Tibial artery (tissue), 4 donors: ENCODE measurements at places on chromosomes 7 and 10.

GRCh38 chr10:1324903-1325302 lies 268.7 kb downstream of the WDR37 start:
- DNase-seq = no peak

GRCh38 chr7:88020953-88021665 lies 87.1 kb downstream of the ADAM22 start:
- no peak for DNase-seq

- no peak for DNase-seq
Observed at GRCh38 chr7:25187932-25188331, 40.4 kb downstream of the NPVF start.

DNA sequence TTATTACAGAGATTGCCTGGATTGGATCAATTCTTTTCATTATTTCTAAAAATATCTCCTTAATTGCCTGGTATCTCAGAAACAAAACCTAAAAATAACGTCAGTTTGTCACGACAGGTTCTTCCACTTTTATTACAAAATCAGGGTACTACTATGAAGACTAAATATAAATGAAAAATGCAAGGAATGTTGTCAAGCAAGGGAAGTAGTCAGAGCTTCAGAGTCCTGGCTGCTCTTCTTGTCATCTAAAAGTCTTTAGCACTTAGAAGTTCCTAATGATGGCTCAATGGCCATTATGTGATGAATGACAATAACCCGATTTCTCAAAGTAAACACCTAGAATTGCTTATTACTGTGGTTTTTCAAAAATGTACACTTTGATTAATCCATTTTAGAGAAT lies 192.2 kb downstream of the SEMA3A start:
- DNase-seq = no peak

DNA sequence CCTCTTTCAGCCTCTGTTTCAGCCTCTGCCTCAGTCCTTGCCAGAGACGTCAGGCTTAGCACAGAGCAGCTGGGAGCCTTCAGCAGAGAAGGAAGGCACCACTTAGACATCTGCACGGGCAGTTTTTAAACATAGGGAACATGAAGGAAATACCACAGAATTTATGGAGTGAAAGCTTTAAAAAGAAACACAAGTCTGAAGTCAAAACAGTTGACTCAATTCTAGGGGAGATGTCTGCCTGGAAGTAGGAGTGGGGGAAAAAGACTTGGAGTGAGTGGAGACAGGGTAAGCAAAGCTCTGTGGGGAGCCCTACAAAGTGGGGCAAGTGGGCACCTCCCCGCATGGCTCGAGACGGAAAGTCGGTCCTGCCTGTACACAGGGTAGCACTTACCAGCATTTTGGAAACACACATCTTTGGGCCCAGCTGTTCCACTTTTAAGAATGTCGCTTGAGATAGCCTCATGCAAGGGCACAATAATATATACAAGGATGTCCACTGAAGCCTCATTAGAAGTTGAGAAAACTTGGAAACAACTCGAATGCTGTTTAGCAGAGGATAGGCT lies 5.0 kb upstream of the TBXAS1 start:
- no peak for DNase-seq

DNA sequence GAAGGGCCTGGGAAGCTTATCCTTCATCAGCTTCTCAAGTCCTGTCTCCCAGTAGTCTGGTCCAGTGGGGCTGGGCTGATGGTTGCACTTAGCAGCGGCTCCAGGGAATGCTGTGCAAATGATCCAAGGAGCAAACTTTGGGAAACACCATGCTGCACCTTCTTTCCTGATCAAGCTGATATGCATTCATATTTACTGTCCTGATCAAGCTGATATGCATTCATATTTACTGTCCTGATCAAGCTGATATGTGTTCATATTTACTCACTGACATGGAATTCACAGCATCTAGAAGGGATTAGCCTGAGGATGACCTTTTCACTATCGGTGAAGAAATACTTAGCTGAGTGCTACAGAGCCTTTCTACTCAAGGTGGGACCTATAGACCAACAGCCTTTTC lies 330.7 kb downstream of the BMPER start:
- DNase-seq = no peak

DNA sequence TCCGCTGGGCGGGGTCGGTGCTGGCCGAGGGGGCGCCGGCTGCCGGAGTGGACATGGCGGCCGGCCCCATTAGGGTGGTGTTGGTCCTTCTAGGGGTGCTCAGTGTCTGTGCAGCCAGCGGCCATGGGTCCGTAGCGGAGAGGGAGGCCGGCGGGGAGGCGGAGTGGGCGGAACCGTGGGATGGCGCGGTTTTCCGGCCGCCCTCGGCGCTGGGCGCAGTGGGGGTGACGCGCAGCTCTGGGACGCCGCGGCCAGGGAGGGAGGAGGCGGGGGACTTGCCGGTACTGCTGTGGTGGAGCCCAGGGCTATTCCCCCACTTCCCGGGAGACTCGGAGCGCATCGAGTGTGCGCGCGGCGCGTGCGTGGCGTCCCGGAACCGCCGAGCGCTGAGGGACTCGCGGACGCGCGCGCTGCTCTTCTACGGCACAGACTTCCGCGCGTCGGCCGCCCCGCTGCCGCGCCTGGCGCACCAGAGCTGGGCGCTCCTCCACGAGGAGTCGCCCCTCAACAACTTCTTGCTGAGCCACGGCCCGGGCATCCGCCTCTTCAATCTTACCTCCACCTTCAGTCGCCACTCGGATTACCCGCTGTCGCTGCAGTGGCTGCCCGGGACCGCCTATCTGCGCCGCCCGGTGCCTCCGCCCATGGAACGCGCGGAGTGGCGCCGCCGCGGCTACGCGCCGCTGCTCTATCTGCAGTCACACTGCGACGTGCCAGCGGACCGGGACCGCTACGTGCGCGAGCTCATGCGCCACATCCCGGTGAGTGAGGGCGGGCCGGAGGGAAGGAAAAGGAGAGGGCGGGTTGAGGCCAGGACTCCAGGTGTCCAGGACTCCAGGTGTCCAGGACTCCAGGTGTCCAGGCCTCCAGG lies 9.3 kb upstream of the CHCHD1 start:
- peak; percentile 74 for DNase-seq

GRCh38 chr7:120931243-120931642 lies 19.3 kb upstream of the ING3 start:
- DNase-seq = no peak

DNA sequence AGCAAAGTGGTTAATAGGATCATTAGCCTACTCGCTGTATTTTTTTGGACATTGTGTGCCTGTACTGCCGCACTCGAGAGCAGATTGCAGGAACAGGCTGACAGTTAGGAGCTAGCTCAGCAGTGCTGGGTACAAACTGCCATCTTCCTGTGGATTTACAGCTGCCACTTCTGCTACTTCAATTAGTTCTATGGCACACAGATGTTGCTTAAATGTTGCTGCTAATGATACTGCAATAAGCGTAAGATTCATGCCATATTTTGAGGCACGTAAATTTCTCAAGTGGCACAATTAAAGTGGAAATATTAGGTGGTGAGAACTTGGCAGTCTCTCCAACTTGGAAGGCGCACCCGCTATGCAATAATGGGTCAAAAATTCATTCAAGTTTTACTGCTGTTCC lies 171.9 kb downstream of the EBF3 start:
- no peak for DNase-seq

GRCh38 chr10:77915319-77916105 lies 11.0 kb downstream of the DLG5 start:
- DNase-seq = no peak

- peak; percentile 44 for DNase-seq
Observed at GRCh38 chr7:140655511-140656408, 15.1 kb upstream of the DENND2A start.

- peak; percentile 53 for DNase-seq
Observed at GRCh38 chr10:103442031-103442461, 10.1 kb downstream of the CALHM2 start.

DNA sequence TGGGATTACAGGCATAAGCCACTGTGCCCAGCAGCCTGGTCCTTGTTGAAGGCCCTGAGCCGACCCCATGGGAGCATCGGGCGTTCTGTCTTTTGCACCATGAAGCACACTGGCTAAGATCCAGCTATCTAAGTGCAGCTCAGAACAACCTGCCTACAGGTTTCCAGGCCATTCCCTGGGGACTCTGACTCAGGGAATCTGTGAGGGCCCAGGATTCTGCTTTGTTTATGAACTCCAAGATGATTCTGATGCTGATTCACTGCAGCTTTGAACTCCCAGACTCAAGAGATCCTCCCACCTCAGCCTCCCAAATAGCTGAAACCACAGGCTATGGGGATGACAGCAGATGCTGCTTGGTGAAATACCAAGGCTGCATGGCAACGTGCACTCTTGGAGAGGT lies 30.2 kb downstream of the NPTX2 start:
- DNase-seq = no peak

DNA sequence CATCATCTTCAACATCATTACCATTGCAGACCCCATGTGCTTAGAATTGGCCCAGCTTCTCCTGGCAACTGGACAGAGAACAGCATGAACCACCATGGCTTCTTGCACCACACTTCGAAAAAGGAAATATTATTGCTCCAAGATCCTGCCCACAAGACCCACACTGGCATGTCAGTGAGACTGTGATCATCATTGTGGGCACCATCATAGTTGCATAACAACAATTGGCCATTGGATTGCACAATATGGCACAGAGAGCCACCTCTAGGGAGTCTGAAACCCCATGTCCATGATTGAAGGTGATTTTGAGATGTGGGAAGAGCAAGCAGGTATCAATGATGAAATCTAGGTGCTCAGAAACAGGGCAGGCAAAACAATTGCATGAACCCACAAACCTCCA lies 918.9 kb downstream of the GRID1 start:
- no peak for DNase-seq

- DNase-seq = no peak
Observed at GRCh38 chr10:131946880-131947279, 34.8 kb downstream of the BNIP3 start.

DNA sequence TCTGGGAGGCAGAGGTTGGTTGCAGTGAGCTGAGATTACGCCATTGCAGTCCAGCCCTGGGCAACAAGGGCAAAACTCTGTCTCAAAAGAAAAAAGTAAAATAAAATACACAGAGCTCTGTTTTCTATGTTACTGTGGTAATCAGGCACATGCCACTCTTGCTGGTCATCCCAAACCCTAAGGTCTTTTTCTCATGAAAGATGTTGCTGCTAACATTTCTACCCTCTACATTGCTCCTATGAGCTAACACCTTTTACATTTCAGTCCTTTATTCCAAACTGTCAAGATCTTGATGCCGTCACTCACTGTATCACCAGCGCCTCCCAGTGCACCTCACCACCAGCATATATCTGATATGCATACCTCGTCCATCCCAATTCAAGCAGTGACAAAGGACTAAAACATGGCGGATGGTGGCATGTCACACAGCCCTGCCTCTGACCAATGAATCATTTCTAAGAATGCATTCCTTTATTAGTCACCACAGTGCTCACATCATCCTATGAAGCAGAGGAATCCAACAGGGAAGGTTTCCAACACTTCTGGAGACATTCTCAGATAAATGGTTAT lies 4.3 kb downstream of the DAGLB start:
- DNase-seq = no peak

GRCh38 chr7:38274927-38275620 lies 1.6 kb upstream of the TARP start:
- DNase-seq = no peak

- DNase-seq = no peak
Observed at GRCh38 chr10:8242295-8242872, 187.9 kb downstream of the GATA3 start.

DNA sequence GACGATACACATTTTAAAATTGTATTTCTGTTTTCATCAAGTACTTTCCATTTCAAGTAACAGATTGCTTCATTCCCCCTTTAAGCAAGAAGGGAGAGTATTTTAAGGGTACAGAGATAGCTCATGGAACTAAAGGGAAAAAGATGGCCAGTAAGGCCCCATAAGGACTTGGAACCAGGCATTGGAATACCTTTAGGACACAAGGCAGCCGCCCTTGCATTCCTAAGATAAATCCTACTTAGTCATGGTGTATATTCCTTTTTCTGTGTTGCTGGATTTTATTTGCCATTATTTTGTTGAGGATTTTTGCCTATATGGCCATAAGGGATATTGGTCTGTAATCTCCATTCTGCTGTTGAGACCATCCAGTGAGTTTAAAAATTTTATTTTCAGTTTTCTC lies 49.2 kb downstream of the BTRC start:
- no peak for DNase-seq

DNA sequence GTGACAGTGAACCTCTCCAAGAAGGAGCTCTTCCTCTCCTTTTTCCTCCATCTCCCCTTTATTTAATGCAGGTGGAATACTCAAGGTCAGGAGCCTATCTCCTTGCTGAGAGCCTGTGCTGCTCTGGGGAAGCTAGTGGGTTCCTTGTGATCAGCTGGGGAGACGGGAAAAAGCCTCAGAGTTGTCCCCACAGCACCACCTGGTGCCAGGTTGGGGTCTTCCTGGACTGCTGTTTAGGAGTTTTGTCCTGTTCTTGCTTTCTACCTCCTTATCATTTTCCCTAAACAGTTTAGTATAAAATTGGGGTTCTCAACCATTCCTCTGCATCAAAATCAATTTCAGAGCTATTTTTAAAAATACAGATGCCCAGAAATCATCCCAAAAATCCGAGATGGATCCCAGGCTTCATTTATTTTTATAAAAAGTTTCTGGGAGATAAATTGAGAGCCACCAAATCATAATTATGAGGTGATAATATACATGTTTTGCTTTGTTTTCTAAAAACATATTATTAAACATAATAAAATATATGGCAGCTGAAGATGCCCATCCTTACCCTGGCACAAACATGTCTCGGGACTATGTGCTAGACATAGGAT lies 44.3 kb downstream of the MACC1 start:
- peak; percentile 72 for DNase-seq

- no peak for DNase-seq
Observed at GRCh38 chr7:142898377-142899170, 13.0 kb upstream of the TRPV6 start.

DNA sequence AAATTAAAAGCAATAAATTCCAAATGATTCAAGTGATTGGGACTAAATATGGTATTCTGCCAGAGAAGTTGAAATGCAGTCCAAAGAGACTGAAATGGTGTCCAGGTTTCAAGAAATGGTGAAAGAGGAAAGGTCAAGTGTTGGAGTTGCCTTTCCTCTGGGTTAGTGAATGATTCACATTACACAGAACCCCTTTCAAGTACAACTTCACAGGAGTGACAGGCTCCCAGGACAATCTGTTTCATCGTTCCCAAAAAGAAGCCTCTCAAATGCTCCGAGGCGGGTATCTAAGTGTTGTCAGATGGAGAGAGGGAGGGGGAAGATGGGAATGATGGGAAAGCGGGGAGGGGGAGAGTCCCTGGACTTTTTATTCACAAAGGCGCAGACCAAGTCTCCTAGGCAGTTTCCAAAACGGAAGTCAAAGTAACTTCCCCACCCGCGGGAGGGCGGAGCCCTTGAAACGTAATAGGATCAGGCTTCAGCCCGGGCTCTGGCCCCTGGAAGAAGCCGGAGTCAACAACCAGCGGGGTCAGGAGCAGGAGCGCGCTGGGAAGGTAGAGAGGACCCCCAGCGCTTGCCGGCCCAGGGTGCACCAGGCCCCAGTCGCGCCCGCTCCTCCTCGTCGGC lies 754 bp downstream of the SLC25A13 start:
- DNase-seq = peak; percentile 90

DNA sequence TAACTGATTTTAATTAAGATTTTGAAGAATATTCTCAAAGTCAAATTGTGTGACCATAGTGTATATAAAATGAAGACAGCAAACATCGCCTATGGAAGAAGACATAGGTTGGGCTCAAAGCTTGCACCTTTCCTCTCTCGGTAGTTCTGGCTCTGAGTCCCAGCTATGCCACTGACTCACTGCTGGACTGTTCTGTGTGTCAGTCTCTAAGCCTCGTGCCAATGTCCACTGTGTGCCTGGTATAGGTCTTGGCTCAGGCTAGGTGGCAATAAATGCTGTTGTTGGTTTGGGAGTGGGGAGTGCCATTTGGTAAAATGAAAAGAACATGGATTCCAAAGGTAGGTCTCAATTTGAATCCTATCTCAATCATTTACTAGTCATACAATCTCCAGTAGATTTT lies 137.5 kb upstream of the RHEB start:
- DNase-seq = peak; percentile 47

- no peak for DNase-seq
Observed at GRCh38 chr10:24556750-24557742, 166.6 kb downstream of the ARHGAP21 start.
